Stimulated activated CD4-positive, alpha-beta T cell treated with anti-CD3 and anti-CD28 coated beads, Interleukin-2, amount 100 ng/mL, for 24 hours (primary cell): ENCODE measurements at places on chromosomes 5 and 9.

DNA sequence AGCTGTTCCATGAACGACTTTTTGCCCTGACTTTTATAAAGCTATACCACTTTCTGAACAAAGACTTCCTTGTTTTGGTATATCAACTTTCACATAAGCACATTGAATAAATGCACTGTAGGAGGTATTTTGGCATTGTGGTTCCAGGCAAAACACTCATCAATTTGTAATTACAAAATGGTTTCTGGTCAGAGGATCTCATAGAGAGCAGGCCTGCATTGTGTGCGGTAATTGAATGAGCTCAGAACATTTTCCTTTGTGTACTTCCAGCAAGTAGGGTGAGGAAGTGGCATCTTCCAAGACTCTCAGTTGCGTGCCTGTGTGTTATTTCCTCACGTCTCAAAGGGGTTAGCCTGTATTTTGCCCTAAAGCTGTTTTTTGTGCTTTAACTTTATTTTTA, 89.2 kb downstream of the PDE6A start:
- no peak for DNase-seq

DNA sequence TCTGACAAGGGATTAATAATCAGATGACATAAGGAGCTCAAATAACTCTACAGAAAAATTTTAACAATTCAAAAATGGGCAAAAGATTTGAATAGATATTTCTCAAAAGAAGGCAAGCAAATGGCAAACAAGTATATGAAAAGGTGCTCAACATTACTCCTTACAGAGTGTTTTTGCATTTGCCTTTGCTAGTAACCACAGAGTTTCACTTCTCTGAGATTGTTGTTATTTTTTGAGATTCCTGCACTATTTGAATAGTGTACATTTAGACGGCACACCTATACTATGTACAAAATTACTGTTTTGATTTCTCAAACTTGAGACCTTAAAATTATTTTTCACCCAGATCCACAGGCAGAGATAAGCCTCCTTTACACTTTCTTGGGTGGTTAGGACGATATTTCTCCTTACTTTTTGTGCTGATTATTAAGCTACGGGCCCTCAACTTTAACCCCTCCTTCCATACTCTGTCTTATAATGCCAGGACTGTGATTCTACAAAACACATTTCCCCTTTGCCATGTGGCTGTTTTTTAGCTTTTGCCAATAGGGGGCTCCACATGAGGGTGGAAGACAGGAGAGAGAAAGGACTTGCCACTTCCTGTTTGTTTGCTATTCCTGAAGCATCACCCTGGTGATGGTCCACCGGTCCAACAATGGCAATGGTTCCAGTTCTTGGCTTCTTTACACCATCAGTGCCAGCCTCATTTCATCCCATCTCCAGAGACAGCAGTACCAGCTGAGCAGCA, 65.0 kb upstream of the DAP start:
- no peak for DNase-seq

GRCh38 chr5:14595189-14595588, 13.6 kb downstream of the OTULINL start:
- DNase-seq: no peak

GRCh38 chr5:14767735-14768507, 103.4 kb downstream of the OTULIN start:
- DNase-seq: no peak

DNA sequence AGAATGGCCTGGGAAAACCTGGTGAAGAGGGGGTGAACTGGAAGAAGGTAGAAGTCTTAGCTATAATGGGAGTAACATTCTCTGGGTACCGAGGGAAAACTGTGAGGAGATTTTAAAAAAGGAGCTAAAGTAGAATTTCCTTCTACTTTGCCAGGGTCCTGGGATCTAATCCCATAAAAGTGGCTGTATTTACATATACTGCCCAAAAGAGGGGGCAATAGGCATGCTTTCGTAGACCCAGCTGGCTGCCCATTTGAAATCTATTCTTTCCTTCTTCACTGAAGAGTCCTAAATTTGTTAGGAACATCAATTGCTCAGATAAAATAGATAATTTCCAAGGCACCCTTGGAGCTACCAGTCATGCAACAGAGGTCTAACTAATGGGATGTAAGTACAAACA, 159.2 kb downstream of the CDC42SE2 start:
- DNase-seq: no peak

DNA sequence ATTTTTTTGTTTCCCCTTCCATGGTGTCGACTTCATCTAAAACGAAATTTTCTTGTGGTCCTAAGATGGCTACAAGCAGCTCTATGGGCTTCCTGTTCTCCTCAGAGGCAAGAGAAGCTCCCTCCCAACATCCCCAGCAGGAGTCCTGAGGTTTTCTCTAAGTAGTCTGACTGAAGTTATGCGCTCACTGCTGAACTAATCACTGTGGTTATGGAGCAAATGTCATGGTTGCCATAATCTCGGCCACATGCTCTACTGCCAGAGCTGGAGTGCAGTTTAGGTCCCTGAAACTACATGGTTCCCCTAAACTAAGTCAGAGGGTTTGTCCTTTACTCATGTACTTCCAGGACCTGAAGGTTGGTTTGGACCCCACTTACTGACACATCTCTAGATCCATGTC, 68.0 kb upstream of the MAMDC2 start:
- DNase-seq: no peak

- DNase-seq: no peak
Observed at GRCh38 chr9:91577633-91578061, 154.0 kb upstream of the NFIL3 start.

- no peak for DNase-seq
Observed at GRCh38 chr9:35518225-35518821, 28.4 kb downstream of the RUSC2 start.

- no peak for DNase-seq
Observed at GRCh38 chr9:134854541-134854981, 26.0 kb upstream of the FCN2 start.

- DNase-seq: no peak
Observed at GRCh38 chr9:126428534-126429175, 102.0 kb downstream of the MVB12B start.

DNA sequence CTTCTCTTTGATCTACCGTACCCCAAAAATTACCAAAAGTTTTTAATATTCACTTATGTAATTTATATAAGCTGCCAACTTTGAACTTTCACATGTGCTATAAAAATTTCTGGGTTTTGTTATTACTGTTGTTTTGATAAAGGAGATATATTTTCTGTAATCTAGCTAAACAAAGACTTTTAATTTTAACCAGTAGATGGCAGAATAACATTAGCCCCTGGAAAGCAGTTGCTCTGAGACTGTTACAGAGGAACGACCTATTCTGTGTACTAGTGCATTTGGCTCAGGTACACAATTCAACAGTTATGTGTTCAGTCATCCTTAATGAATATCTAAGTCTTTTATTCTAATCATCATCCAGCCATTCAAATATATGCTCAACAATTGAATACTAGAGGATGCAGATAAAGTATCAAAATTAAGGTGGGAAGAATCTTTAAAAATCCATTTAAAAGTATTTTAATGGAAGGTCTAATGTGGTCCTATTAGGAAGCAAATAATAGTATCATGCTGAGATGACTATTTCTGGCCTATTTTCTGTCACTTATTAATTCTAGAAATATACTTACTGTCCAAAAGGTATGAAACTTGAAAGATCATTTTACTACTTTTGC, 8.6 kb downstream of the KLHL9 start:
- DNase-seq: no peak

GRCh38 chr5:170626507-170627150, 122.8 kb downstream of the KCNIP1 start:
- no peak for DNase-seq

DNA sequence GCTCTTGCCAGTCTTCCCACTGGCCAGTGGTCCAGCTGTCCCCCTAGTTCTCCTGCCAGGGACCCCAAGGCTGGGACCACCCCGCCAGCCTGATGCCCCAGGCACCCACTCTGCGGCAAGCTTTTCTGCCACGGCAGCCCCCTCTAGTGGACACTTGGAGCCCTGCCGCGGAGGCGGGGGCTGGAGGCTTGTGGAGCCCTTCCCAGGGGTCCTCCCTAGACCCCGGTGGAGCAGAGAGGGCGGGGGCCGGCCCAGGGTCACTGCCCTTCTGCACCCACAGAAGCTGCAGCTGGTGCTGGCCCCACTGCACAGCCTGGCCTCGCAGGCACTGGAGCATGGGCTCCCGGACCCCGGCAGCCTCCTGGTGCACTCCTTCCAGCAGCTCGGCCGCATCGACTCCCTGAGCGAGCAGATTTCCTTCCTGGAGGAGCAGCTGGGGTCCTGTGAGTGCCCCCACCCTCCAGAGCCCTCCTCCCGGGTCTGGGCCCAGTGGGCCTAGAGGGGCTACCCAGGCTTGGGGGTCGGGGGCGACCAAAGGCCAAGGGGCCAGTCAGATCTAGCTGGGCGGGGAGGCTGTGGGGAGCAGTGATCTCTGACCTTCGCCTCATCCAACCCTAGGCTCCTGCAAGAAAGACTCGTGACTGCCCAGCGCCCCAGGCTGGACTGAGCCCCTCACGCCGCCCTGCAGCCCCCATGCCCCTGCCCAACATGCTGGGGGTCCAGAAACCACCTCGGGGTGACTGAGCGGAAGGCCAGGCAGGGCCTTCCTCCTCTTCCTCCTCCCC, 9.1 kb downstream of the EGFL7 start:
- DNase-seq: peak; percentile 56

GRCh38 chr5:178569485-178569884, 20.7 kb downstream of the COL23A1 start:
- no peak for DNase-seq

DNA sequence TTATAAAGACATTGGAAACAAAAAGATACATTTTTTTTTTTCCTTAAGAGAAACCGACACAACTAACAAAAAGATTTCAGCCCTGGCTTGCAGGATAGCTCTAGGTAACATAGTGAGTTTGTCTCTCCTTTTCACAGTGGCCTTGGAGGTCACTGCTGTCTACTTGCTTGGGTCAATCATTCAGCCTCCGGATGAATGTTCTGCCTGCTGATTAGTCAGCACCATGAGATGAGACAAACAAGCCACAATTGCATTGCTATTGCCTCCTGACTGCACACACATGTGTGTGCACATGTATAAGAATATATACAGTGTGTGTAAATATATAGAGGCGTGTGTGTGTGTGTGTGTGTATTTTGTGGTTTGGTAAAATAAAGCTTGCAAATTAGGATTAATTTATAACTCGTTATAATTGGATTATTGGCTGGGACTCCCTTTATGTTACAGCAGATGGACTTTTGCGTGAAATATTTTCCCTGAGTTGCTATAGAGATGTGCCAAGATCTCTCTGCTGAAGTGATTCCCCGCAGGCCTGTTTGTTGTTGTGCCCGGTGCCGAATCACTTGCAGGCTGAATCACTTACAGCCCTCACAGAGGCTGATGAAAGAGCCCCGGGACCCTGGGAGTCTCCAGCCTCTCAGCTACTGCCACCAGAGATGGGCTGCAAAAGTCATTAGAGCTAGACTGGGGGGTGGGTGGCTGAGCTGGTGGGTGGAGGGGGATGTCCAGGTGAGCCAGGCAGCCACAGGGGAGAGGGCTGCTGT, 161.2 kb downstream of the FGF18 start:
- no peak for DNase-seq

DNA sequence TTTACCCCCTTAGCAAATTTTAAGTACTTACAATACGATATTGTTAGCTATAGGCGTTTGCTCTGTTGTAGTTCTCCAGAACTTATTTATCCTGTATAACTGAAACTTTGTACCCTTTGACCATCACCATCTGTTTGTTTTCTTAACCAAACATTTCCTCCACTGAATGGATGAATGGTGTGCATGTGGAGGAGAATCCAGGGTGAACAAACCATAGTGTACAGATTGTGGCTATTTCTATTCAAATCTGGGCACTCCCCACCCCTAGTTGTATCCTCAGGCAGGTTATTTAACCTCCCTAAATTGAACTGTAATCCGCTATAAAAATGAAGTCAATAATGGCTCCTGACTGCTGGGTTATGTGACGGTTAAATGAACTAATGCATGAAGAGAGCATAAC, 21.4 kb upstream of the HAPLN1 start:
- no peak for DNase-seq

DNA sequence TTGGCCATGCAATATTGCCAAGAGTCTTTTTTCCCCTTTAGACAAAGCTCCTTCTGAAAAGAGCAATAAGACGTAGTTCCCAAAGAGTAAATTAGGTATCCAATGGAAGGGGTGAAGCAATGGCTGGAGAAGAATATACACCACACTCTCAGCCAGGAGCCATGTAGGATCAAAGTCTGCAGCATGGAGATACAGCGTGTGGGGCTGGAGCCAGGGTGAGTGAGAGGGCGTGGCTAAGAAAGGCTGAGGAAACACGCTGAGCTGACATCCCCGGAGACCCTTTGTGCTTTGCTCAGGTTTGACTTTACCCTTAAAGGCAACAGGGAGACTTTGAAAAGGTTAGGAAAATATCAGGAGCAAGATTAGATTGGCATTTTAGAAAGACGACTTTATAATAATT, 87.1 kb upstream of the ELL2 start:
- no peak for DNase-seq

- no peak for DNase-seq
Observed at GRCh38 chr5:138610918-138611677, 35.9 kb upstream of the HSPA9 start.

GRCh38 chr5:38532165-38532669, 24.2 kb downstream of the LIFR start:
- no peak for DNase-seq

GRCh38 chr5:36887532-36887931, 11.0 kb downstream of the NIPBL start:
- no peak for DNase-seq

GRCh38 chr9:14270358-14271092, 43.4 kb downstream of the NFIB start:
- no peak for DNase-seq

GRCh38 chr5:158410976-158411375, 552.0 kb upstream of the CLINT1 start:
- no peak for DNase-seq

DNA sequence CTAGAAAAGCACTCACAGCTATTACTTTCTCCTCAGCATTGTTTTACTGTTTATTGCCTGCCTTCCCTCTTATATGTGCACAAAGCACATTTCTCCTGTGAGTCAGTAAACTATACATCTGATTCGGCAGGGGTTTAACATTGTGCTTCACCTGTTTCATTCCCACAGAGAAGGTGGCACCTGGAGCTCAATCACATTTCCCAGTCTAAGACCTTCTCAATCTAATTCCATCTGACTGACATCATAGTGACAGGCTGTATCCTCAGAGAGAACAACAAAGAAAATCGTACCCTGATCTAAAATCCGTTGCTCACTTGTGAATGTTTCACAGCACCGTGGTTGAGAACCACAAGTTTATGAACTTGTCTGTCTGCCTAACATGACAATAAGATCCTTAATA, 92.4 kb upstream of the CAST start:
- DNase-seq: no peak

DNA sequence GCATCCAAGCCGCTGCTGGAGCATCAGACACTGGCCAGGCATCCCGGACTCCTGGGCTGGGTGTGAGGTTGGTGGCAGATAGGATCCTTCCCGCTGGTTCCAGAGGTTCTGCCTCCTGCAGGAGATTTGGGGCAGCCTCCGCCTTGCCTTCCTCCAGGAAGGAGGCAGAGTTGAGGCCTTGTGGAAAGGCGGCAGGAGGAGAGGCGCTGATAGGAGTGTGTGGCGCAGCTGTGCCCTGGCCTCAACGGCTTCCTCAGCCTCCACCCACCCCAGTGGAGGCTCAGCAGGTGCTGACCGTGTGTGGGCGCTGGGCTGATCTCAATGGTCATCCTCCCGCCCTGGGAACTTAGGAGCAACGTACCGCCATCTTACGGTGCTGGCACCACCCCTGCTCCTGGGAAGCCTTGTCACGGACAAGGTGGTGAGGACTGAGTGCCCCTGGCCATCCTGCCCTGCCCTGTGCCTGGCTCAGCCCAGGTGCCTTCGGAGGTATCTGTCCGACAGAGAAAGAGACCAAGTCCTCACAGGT, 10.2 kb downstream of the NCS1 start:
- DNase-seq: no peak
